ENCODE measurements at places on chromosomes 12 and 14.

DNA sequence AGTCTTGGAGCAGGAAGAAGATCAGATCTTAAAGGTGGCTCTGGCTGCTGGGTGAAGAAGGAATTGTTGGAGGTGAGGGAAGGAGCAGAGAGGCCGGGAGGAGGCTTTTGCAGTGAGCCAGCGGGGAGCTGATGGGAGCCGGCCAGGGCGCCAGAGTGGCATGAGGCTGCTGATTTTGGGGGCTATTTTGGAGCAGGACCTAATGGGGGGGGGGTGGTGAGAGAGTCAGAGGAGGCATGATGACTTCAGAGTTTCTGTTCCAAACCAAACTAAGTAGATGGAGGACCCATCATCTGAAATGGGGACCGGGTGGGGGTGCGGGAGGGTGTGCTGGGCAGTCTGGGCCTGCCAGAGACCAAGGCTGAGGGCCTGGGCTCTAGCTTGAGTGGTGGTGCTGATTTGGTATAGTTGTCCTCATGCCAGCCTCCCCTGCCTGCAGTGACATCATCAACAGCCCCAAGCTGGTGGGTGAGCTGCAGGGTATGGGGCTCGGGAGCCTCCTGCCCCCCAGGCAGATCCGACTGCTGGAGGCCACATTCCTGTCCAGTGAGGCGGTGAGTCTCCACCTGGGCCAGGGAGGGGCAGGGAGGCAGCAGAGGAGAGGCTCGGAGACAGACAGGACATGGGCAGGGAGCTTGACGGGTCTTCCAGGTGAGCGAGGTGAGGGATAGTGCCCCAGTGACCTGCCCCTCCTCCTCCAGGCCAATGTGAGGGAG is 6.2 kb downstream of the TNFAIP2 start:
- no peak for DNase-seq

DNA sequence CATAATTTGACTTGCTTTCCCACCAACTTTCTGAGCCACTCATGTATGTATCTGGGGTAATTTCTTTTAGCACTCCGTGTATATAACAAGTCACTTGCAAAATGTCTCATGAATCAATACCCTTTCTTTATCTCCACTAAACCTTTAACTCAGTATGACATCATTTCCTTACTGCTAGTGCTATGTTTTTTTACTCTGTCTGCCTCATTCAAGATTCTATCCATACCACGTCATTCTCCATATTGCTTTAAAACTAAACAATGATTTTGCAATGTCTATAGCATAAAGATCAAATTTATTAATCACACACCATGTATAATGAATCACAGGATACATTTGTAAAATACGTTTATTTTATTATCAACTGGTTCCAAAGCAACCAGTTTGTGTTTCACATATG is 178.2 kb downstream of the PIK3C2G start:
- no peak for DNase-seq

DNA sequence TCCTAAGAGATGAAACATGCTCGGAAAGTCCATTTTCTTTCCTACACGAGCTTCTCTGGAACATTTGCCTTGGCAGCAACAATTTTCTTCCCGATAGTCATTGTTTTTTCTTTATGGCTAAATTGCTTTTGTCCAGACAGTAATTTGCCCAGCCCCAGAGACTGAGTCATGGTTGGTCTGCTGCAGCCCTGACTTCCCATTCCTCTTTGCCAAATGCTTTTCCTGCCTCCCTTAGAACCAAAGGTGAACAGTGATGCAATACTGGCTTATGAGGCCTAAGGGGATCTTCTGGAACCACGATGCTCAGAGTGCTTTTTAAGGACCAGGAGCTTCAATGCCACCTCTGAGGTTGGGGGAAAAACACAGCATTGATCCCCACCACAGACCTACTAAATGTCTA is 1599.6 kb upstream of the TMEM132C start:
- no peak for DNase-seq

DNA sequence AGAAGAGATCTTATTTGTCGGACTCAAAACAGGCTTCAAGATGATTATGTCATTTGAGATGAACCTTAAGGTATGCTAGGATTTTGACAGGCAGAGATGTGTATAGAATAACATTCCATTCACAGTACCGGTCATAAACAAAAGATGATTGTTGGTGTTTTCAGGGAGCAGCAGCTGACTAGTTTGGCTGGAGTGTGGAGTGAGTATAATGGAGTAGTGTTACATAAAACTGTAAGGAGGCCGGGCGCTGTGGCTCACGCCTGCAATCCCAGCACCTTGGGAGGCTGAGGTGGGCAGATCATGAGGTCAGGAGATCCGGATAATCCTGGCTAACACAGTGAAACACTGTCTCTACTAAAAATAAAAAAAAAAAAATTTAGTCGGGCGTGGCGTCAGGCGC is 23.9 kb downstream of the SERPINA10 start:
- DNase-seq = no peak

GRCh38 chr12:53572134-53572758 is 53.9 kb downstream of the ATF7 start:
- no peak for DNase-seq

DNA sequence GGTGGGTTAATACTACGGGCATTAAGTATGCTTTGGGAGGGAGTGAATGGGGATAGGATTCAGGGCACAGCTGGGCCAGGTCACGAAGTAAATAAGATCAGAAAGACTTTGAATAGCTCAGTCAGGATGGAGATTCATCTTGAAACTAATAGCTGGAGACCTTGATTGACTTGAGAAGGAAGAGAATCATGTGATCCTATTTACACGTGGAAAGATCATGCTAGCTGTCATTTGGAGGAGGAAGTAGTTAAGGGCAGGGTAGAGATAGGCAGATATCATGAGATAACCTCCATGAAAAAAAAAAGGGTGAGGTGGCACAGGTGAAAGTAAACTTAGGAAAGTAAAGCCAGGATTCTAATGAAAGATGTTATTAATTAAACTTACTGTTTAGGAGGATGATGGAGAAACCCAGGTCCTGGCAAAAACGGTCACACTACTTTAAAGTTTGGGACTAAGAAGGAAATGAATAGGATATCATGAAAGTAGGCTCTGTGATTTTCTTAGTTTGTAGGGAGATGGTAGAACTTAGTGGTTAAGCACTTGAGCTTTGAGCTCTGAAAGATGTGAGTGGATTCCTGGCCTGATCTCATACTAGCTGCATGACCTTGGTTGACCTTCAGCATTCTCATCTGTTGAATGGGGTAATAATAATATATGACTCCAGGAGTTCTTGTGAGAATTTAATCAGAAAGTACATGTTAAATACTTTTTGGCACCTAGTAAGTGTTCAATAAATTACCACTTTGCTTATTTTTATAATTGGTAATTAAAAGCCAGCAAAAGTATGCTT is 439.0 kb downstream of the NRXN3 start:
- DNase-seq = no peak

DNA sequence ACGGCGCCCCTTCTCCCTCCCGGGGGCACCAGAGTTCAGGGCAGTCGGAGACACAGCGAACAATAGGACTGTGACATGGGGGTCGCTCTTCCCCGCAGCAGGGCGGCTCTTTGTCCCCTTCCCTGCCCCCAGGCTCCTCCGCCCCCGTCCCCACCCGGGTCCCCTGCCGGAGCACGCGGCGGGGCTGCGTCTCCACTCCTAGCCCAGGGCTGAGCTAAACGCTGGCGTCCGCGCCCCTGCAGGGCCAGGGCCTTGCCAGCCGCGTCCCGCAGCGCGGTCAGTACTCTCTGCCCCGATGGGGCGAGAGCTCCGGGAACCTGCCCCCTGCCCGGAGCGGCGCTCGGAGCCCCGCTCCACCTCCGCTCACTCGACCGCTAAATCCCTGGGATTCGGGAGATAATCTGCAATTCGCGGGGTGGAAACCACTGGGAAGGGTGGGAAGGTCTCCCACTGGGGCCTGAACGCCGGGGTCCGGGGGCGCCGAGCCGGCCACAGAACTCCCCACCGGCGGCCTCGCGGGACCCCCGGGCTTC is 825 bp upstream of the CCDC85C start:
- peak; percentile 13 for DNase-seq

DNA sequence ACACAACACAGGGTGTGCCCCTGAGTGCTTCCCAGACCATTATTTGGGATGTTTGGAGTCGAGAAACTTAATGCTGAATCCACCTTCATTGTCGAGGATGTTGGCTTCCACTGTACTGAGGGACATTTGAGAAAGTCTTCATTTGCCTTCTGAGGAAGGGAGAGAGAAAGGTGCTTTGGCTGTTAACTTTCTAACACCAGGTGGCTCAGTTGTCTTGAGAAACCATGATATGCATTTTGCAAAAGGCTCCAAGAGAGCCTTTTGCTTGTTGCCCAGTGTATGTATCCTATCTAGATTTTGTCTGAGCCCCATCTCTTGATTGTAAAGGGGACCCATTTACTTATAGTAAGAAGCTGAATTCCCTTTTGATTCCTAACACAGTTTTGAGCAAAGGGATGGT is 28.6 kb upstream of the NRXN3 start:
- DNase-seq = no peak

GRCh38 chr12:77968021-77968420 is 137.3 kb downstream of the NAV3 start:
- no peak for DNase-seq

Measured in stimulated activated CD8-positive, alpha-beta memory T cell treated with anti-CD3 and anti-CD28 coated beads, Interleukin-15, amount 100 ng/mL, for 24 hours (primary cell).